Neuronal stem cell (in vitro differentiated cells): ENCODE measurements at places on chromosomes 6 and 20.

- DNase-seq = no peak
Measured at GRCh38 chr20:40744072-40744817, 55.2 kb upstream of the MAFB start.

DNA sequence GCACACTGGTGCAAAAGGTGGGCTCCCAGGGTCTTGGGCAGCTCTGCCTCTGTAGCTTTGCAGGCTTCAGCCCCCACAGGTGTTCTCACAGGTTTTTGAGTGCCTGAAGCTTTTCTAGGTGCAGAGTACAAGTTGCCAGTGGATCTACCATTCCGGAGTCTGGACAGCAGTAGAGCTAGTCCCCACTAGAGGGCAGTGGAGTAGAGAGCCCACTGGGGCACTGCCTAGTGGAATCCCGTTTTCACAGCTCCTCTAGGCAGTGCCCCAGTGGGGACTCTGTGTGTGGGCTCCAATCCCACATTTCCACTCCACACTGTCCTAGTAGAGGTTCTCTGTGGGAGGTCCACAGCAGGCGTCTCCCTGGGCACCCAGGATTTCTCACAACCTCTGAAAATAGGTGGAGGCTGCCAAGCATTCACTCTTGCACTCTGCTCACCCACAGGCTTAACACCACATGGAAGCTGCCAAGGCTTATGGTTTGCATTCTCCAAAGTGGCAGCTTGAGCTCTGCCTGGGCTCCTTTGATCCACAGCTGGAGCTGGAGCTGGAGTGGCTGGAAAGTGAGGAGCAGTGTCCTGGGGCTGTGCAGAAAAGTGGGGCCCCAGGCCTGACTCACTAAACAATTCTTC is 86.3 kb upstream of the PROKR2 start:
- peak; percentile 6 for DNase-seq

- no peak for DNase-seq
Measured at GRCh38 chr20:707451-708110, 32.0 kb upstream of the SCRT2 start.

DNA sequence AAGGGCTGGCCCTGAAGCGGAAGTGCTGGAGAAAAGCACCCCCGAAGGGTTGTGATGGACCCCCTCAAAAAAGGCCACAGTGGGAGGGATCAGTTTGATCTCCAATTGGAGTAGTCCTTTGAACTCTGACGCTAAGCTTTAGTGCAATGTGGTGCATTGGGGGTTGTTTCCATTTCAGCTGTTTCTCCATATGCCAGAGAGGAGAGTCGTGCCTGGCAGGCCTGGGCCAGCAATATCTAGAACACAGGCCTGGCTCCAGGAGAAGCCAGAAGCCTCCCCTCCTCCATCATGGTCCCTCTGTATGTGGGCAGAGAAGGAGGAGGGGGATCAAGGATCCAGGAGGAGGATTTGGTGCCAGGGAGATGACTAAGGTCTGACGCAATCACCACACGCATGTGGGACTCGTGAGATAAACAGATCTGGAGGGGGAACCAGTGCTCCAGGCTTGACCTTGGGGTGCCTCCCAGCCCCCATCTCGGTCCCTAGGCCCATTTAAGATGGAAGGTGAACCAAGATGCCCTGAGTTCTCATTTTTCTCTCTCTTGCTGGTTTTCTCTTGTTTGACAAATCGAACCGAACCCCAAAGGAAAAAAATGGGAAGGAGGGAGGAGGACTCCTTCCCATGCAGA is 517.4 kb upstream of the JARID2 start:
- no peak for DNase-seq

DNA sequence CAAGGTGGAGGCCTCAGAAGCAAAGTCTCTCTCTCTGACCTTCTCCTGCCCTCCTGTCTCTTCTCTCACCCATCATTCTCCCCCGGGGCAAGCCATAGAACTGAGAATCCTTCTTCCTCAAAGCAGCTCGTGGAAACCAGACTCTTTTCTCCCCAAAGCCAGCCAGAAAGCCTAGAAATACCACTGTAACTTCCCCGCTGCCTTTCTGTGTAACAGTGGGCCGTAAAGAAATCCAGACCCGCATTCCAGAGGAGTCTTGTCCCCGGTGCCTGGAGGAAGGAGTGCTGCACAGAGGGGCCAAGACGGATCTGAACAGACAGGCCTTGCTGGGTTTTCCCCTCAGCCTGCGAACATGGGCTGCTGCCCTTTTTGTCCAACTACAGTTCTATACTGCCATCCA is 977 bp upstream of the SLC22A2 start:
- no peak for DNase-seq

GRCh38 chr6:89951574-89952104 is 57.4 kb downstream of the GJA10 start:
- DNase-seq = no peak

- no peak for DNase-seq
Measured at GRCh38 chr6:1217396-1217795, 94.5 kb upstream of the FOXQ1 start.

DNA sequence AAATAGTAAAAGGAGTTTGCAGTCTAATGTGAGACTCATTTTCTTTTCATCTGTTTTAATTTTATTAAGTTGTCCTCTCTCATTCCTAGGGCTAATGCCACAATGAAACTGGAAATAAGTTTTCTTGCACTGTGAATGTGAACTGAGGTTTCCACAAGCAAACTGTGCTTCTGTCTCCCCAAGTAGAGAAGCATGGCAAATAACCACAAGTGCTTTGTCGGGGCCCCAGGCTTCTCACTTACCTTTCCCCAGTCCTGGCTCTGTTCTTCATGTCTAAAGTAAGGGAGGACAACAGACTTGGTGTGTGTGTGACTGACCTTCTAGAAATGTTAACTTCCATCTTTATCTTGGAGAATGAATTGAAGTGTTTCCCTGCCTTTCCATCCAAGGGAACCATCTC is 80.8 kb downstream of the CBFA2T2 start:
- no peak for DNase-seq

- DNase-seq = no peak
Measured at GRCh38 chr6:137417396-137417795, 76.8 kb downstream of the OLIG3 start.

DNA sequence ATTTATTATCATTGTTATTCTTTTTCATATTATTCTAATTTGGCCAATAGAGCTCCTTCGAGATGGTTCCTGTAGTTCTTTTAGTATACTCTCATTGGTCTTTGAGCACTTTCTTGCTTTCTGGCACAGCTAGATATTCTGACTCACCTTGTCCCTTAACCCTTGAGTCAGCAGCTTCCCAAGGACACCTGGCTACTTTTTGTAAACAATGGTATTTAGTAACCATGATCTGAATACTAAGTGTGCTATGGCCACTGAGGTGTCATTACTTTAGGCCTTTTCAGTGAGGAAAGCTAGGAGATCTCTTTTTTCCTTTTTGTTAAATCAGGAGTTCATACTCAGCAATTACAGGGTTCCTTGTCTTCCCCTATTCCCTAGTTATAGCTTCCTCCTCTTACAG is 126.5 kb upstream of the CITED2 start:
- DNase-seq = no peak

DNA sequence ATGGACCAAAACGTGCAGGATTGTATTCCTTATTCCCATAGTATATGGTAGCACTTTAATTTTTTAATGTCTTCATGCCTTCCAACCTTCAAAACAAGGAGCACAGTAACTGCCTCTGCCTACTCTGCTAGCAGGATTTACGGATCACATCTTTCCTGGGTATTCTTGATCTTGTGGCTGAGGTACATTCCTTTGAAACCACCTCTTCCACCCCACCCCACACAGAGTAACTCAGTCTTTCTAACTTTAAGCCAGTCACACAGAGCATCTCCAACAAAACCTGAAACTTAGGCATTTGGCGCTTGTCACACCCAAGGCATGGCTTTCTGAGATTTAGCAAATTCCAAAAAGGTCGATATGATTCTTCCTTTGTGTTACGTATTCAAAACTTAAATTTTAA is 2.3 kb upstream of the ID4 start:
- no peak for DNase-seq

- DNase-seq = peak; percentile 62
Measured at GRCh38 chr20:37564388-37565133, 36.9 kb upstream of the BLCAP start.

GRCh38 chr6:138909511-138909910 is 78.5 kb downstream of the REPS1 start:
- no peak for DNase-seq

GRCh38 chr20:44776980-44777379 is 31.3 kb downstream of the KCNK15 start:
- DNase-seq = peak; percentile 59

DNA sequence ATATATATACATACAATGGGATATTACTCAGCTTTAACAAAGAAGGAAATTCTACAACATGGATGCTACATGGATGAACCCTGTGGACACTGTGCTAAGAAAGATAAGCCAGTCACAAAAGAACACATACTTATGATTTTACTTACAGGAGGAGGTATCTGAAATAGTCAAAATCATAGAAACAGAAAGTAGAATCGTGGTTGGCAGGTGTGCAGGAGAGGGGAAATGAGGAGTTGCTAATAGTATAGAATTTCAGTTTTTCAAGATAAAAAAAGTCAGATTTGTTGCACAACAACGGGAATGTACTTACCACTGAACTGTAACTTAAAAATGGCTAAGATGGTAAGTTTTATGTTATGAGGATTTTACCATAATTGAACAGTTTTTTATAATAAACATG is 706.3 kb downstream of the TFAP2A start:
- DNase-seq = no peak

GRCh38 chr20:16064989-16065707 is 508.1 kb downstream of the KIF16B start:
- DNase-seq = no peak

DNA sequence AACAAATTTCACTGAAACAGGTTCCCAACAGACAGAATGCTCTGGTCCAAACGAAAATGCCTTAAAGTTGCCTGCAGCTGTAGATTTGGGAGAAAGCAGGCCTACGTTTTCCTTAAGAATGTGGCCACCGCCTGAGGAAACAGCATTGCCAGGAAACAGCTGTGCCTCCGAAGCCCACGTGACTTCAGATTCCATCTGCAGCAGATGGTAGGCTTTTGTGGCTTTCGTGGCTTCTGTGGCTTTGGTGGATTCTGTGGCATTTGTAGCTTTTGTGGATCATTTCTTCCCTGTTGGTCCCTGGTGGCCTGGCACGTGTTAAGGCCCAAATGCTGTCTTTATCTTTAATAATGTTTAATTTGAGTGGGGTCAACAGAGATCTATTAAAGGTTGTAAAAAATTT is 222.9 kb downstream of the TTLL2 start:
- DNase-seq = no peak

- DNase-seq = no peak
Measured at GRCh38 chr20:62824476-62825332, 7.9 kb downstream of the COL9A3 start.

GRCh38 chr20:5221061-5221430 is 94.2 kb downstream of the CDS2 start:
- DNase-seq = no peak

DNA sequence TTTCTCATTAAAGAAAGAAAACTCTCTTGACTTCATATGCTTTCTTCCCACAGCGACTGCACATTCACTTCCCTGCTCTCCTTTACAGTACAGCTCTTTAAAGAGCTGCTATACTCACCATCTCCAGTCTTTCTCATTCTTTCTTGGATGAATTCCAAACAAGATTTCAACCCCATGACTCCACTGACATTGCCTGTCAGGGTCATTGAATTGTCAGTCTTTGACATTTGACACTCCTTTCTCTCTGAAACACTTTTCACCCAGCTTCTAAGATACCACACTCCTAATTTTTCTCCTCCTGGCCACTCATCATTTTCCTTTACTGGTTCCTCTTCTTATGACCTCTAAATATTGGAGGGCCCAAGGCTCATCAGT is 811 bp upstream of the ARMH2 start:
- DNase-seq = no peak

- DNase-seq = no peak
Measured at GRCh38 chr6:90397929-90398674, 101.5 kb upstream of the BACH2 start.

DNA sequence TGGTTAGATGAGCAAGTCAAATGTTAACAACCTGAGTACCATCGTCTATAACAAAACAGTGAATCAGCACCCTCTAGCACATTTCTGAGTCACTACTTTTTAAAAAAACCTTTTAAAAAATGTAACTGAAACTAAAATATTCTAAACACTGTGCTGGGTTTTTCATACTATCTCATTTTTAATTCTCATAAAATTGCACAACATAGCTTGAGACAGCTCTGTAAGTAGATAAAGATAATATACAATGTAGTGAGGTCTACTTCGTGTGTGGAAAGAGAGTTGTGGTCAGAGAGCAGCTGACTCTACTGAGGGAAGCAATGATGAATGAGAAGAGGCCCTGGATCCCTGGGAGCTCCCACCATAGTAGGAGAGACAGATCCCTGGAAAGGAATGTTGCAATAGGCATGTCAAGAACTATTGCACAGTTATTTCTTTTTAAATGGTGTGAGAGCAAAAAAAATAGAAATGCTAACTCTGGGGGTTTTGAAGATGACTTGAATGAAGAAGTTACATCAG is 13.6 kb upstream of the CALHM6 start:
- DNase-seq = no peak

- DNase-seq = no peak
Measured at GRCh38 chr20:4677846-4678245, 43.9 kb upstream of the PRND start.

- no peak for DNase-seq
Measured at GRCh38 chr6:51968265-51968664, 119.1 kb downstream of the PKHD1 start.
